GM20000 (cell line): ENCODE measurements at places on chromosomes 7 and 10.

GRCh38 chr7:19749658-19750057 lies 23.8 kb downstream of the TMEM196 start:
- no peak for DNase-seq

- peak; percentile 87 for DNase-seq
Observed at GRCh38 chr7:2019711-2020511, 212.8 kb downstream of the MAD1L1 start.

DNA sequence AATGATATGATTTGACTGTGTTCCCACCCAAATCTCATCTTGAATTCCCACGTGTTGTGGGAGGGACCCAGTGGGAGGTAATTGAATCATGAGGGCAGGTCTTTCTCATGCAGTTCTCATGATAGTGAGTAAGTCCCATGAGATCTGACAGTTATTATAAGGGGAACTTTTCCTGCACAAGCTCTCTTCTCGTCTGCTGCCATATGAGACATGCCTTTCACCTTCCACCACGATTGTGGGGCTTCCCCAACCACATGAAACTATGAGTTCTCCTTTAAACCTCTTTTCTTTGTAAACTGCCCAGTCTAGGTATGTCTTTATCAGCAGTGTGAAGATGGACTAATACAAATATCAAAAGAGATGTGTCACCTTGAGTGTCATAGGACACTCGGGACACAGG lies 502.7 kb upstream of the PODXL start:
- DNase-seq, result no peak

- DNase-seq, result no peak
Observed at GRCh38 chr7:159061209-159061608, 83.5 kb downstream of the VIPR2 start.

DNA sequence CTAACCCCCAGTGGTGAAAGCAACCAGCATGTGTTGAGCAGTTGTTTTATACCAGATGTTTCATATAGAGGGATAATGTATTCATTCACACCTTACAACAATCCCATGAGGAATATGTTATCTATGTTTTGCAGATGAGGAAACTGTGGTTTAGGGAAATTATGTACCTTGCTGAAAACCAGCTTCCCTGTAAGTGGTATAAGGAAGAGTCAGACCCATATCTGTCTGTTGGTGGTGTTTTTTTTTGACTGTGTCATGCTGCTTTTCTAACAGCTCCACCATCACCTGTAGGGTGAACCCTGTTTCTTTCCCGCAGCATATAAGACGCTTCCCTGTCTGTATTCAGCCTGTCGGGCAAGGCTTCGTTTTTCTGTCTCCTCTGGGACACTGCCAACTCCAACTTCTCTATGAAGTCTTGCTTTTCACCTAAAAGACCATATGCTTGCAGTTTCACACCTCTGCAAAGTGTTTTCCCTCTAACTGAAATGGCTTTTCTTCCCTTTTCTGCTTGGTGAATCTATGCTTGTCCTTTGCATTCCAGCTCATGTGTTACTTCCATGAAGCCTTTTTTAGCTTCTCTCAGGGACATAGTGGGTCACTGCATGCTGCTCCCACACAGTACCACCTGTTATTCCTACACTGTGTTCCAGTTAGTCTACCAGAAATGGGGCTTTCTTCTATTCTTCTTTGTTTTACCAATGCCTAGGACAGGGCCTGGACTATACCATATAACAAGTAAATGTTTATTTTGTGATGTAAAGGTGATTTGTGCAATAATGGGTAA lies 92.8 kb downstream of the ST7 start:
- no peak for DNase-seq

DNA sequence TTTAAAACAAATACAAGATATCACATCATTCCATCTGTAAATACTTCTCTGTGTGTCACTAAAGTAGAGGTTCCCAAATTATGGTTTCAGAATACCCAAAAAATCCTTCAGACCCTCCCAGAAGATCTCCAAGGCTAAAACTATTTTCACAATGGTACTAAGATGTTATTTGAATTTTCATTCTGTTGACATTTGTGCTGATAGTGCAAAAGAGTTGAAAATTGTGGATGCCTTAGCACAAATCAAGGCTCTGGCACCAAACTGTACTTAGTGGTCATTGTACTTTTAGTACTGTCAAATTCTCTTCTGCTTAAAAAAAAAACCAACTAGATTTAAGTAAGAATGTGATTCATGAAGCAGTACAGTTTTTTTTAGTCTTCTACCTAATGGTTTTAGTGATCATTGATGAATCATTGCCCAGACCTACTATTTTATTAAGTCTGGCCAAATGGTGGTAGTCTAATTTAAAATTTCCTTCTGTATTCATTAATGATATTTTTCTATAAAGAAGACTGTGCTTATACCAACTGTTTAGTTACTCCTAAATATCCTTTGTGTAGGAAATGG lies 50.5 kb downstream of the TPST1 start:
- DNase-seq, result no peak

GRCh38 chr7:1560620-1561031 lies 4.6 kb upstream of the TMEM184A start:
- no peak for DNase-seq

DNA sequence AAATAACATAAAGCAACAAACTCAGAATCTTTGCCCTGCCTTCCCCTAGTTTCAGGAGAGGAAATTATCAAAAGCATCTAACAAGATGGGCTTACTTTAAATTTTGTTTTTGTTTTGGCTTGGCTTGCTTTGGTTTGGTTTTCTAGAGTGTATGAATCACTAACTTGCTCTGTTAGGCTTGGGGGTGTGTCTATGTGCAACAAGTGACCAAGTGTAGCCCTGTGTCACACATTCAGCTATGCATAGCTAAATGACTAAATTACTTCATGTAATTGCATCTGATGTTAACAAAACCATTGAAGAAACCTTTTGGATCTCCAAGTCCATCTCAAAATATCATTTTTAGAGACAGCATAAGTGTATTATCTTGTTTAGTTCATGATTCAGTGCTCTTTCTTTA lies 251.0 kb downstream of the TFEC start:
- DNase-seq, result no peak
